Stimulated activated CD4-positive, alpha-beta T cell treated with anti-CD3 and anti-CD28 coated beads, Interleukin-12 subunit alpha, Interleukin-12 subunit beta, amount 100 ng/mL, for 24 hours (primary cell): ENCODE measurements at places on chromosomes 7 and 10.

- no peak for DNase-seq
Measured at GRCh38 chr10:99487125-99487807, 45.5 kb upstream of the NKX2-3 start.

GRCh38 chr7:100823140-100823525 is 4.2 kb downstream of the EPHB4 start:
- DNase-seq = no peak

GRCh38 chr7:107913851-107914250 is 22.9 kb downstream of the DLD start:
- DNase-seq = no peak

GRCh38 chr10:1268831-1269230 is 212.6 kb downstream of the WDR37 start:
- DNase-seq = no peak

- DNase-seq = no peak
Measured at GRCh38 chr10:53977267-53977666, 823.8 kb downstream of the PCDH15 start.

GRCh38 chr10:112687647-112688046 is 240.6 kb downstream of the VTI1A start:
- no peak for DNase-seq

GRCh38 chr7:13989949-13990305 is 461 bp upstream of the ETV1 start:
- no peak for DNase-seq

DNA sequence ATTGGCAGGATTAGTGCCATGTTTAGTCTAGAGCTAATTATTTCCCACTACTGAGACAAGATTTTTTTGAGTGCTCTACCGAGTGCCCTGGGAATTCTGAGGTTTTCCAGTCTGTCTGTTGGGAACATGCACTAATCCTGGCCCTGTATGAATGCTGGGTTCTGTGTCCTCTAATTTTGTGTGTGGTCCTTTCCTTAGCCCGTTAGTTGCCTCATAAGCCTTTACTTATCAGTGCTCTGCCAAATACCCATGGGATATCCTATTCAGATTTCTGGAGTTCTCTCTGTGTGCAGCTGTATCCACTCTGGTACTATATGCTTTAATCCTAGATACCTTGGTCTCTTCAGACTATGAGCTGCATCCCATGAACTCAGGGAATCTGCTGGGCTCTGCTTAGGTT is 13.1 kb downstream of the CSGALNACT2 start:
- DNase-seq = no peak

- no peak for DNase-seq
Measured at GRCh38 chr7:42930889-42931288, 1.1 kb downstream of the PSMA2 start.
